ENCODE measurements at places on chromosomes 7 and 10.

GRCh38 chr7:54882694-54883093 is 123.7 kb upstream of the SEC61G start:
- no peak for DNase-seq

DNA sequence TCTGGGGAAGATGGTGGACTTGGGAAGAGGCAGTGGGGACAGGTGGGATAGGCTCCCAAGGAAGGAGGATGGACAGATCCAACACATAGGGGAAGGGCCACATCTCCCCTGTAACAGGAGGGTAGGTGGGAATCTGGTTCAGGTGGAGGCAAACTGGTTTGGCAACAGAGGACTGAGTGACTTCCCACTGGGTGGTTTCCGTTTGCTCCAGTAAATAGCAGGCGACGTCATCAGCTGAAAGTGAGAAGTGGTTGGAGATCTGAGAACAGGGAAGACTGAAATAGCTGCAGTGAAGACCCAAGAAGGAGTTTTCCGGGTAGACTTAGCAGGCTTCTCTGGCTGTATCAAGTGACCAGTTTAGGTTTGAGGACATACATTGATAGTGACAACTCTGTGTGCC is 504.4 kb downstream of the GALNT17 start:
- no peak for DNase-seq

GRCh38 chr7:150408393-150409299 is 29.5 kb downstream of the ZNF775 start:
- DNase-seq: no peak

DNA sequence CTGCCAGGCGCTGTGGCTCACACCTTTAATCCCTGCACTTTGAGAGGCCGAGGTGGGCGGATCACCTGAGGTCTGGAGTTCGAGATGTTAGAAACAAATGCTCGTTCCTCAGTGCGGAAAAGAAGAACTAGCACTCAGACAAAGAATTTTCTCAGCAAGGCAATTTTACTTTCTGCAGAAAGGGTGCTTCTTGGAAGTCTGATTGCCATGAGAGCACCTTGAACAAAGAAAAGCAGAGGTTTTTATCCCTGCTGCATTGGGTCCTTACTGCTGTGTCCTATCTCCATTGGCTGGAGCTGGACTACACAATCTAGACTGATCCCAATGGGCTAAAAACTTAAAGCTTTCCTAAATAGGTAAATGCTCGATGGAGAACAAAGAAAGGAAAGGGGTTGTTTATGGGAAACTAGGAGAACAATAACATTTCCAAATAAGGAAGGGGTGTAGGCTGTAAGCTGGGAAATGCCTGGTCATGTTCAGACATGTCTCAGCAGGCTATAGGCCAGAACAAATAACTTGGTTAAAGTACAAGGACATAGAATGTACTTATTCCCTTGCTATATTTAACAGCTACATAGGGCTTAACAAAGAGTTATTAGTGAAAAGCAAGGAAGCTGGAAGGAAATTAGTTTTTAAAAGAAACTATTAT is 26.1 kb upstream of the ACTR3B start:
- DNase-seq: no peak

Measured in SIG-M5 (cell line).